ENCODE measurements at places on chromosomes 7 and 10.

- DNase-seq = no peak
These were observed 555.5 kb downstream of the ETV1 start for GRCh38 chr7:13433946-13434345.

DNA sequence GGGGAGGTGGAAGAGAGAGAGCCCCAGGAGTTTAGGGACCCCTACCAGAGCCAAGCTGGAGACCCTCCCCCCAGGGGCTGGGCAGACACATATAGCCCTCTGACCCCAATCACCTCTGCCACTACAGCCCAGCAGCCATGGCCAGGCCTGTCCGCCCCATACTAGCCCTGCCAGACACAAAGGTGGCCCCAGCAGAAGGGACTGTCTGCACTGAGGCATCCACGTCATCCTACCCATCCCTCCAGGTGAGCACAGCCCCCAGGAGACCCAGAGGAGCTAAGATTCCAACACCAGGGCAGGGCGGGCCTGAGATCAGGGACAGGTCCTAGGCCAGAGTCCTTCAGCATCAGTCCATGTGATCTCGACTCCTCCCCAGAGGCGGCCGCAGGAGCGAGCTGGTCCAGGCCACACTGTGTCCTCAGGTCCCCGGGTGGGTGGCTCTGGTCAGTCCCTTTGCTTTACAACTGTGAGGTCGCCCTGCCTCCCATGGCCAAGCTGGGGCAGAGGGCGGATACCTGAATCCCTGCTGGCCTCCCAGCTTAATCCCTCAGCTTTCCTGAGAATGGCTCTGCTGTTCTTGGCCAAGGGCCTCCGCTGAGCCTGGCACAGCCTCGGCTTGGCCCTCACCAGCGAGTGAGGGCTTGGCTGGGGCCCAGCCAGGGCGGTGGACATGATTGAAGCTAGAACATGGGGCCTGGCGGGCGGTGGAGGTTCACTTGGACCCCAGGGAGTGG is 14.3 kb upstream of the ELN start:
- DNase-seq = no peak

- no peak for DNase-seq
These were observed 3.3 kb downstream of the MASTL start for GRCh38 chr10:27158421-27158820.

DNA sequence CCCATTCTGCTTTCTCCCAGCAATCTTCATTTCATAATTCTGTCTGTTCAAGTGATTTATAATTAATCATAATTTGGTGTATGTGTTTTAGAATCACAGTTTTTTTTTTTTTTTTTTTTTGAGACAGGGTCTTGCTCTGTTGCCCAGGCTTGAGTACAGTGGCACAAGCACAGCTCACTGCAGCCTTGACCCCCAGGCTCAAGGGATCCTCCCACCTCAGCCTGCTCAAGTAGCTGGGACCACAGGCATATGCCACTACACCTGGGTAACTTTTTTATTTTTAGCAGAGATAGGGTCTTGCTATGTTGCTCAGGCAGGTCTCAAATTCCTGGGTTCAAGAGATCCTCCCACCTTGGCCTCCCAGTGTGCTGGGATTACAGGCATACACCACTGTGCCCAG is 49.2 kb upstream of the PLA2G12B start:
- DNase-seq = no peak

Data from hematopoietic multipotent progenitor cell treated with erythropoietin and hydrocortisone succinate and interleukin-3 and kit ligand, for 8 days (in vitro differentiated cells).